Osteocyte (in vitro differentiated cells): ENCODE measurements at places on chromosomes 7 and 10. TPM values are rescaled to one million over a fixed set of nuclear protein-coding genes. Genes with fewer than 3 reads are reported as not detected.

- H3K4me1 ChIP-seq, result peaks cover 52% of the 10 kb centered on the region
- H3K36me3 ChIP-seq, result no peaks in the 10 kb centered on the region
- peak overlapping the region; percentile 97 for H3K27ac ChIP-seq
- DNase-seq, result no peak
- H3K27me3 ChIP-seq, result no peaks in the 10 kb centered on the region
Measured at GRCh38 chr10:100009283-100009792, 409 bp downstream of the DNMBP start.

DNA sequence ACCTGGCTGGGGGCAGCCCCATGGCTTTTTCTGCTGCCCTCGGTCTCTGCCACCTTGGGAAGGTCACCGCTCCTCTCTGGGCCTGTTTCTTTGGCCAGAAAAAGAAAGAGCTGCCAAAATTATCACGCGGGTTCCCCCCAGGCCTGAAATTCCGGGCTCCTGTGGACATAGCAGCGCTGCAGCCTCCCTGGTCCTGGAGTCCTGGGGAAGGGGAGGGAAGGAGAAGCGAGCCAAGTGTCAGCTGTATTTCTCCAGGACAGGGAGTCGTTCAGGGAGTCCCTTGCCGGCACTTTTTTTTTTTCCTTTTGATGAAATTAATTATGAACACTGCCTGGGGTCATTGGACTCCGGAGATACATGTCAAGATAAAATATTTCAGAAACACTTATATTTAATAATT lies 152.3 kb upstream of the GPR26 start:
- no peak overlapping the region for H3K27ac ChIP-seq
- no peaks in the 10 kb centered on the region for H3K27me3 ChIP-seq
- H3K4me1 ChIP-seq, result no peaks in the 10 kb centered on the region
- no peaks in the 10 kb centered on the region for H3K36me3 ChIP-seq
- no peak overlapping the region for H3K4me3 ChIP-seq

DNA sequence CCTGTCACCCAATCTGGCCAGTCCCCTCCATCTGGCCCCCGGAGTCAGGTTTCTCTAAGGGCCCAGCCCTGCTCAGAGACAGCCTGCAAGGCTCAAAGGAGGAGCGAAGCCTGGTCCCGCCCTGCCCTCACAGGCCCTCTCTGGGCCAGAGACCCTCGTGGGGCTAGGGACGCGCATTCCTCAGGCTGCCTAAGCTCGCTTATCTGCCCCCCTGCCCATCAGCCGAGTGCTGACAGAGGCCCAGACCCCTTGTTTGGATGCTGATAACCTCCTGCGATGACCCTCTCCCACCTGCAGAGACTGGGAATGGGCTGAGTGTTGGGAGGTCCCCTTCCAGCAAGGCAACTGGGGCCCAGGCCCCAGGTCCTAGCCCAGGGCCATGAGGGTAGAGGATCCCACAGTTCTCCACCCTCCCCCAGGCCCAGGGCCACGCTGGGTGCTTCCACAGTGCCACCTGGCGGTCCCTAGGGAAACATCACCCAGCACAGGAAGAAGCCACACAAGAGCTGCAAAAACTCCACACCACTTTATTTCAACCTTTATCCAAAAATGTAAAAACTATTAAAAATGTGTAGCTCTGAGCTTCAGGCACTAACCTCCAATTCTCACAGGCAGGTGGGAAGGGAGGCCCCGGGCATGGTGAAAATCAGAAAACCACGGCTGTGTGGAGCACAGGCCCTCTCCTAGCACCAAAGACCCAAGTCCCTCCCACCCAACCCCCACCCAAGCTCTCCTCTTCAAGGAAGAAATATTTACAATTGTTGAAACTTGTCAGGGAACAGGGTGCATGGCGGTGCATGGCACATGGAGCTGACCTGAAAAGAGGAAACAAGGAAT lies 2.2 kb downstream of the NPM3 start:
- H3K27me3 ChIP-seq, result peaks cover 25% of the 10 kb centered on the region
- DNase-seq, result peak; percentile 88
- no peak overlapping the region for H3K27ac ChIP-seq
- peaks cover 11% of the 10 kb centered on the region for H3K36me3 ChIP-seq
- peaks cover 45% of the 10 kb centered on the region for H3K4me1 ChIP-seq

- peaks cover 18% of the 10 kb centered on the region for H3K27me3 ChIP-seq
- no peaks in the 10 kb centered on the region for H3K36me3 ChIP-seq
- no peak overlapping the region for H3K4me3 ChIP-seq
- H3K27ac ChIP-seq, result peak overlapping the region; percentile 29
Measured at GRCh38 chr10:13560597-13560996, 26.2 kb upstream of the PRPF18 start.

Gene LRMDA
- 0.19 and 1.3 TPM in 2 replicates for total RNA-seq

GRCh38 chr7:102254521-102254920 lies 32.1 kb upstream of the SH2B2 start:
- H3K4me1 ChIP-seq, result no peaks in the 10 kb centered on the region
- peaks cover 14% of the 10 kb centered on the region for H3K36me3 ChIP-seq
- no peaks in the 10 kb centered on the region for H3K27me3 ChIP-seq
- no peak for DNase-seq

GRCh38 chr10:97705006-97705670 lies 8.4 kb upstream of the MARVELD1 start:
- no peaks in the 10 kb centered on the region for H3K36me3 ChIP-seq
- DNase-seq, result no peak
- H3K27me3 ChIP-seq, result no peaks in the 10 kb centered on the region
- H3K4me1 ChIP-seq, result peaks cover 16% of the 10 kb centered on the region
- no peak overlapping the region for H3K27ac ChIP-seq

DNA sequence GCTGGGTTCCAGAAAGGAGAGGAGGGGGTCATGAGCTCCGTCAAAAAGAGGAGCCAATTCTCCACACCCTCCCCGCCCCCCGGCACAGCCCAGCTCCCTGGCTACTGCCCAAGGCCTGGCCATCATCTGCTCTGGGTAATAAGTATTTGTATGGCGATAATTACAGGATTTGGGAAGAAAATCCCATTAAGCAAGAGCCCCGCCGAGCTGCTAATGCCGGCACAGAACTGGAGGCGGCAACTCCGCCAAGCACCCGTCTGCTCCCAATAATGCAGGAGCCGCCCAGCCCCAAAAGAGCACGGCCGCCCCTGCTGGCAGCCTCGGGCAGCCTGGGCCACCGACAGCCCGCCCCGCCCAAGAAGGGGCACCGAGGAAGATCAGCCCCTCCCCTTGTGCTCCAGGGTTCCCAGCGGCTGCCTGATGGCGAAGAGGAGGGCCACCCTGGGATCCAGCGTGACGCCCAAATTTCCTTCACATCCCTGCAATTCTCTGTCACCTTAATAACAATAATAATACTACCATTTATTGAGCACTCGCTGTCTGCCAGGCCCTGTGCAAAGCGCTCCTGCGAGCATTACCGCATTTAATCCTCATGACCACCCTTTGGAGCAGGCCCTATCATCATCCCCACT lies 5.9 kb downstream of the SLIT1 start:
- H3K27ac ChIP-seq, result no peak overlapping the region
- no peak overlapping the region for H3K4me3 ChIP-seq
- no peak for DNase-seq
- H3K36me3 ChIP-seq, result no peaks in the 10 kb centered on the region
- H3K4me1 ChIP-seq, result peaks cover 3% of the 10 kb centered on the region

DNA sequence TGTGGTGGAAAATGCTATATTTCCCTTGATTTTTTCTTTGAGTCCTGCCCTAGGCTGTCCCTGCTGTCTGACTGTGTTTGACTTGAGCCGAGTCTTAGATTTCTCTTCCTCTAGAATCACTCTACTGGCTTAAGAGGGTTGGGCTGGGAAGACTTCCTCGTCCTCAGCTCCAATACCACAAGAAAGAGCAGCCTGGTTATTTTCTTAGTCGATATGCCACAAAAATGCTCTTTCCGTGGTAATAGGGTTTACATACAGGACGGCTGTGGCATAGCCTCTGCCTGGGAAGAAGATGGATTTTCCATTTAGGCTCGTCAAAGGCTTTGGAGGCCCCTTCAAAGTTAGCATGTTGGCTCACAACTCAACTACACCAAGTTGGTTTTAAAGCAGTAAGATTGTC lies 212.0 kb upstream of the IGFBP3 start:
- H3K36me3 ChIP-seq, result peaks cover 2% of the 10 kb centered on the region
- peaks cover 31% of the 10 kb centered on the region for H3K4me1 ChIP-seq
- no peak for DNase-seq
- H3K27me3 ChIP-seq, result no peaks in the 10 kb centered on the region
- H3K4me3 ChIP-seq, result no peak overlapping the region

GRCh38 chr7:94996369-94996768 lies 89.0 kb downstream of the PPP1R9A start:
- peaks cover 6% of the 10 kb centered on the region for H3K4me1 ChIP-seq
- H3K36me3 ChIP-seq, result no peaks in the 10 kb centered on the region
- H3K27me3 ChIP-seq, result no peaks in the 10 kb centered on the region
- no peak overlapping the region for H3K4me3 ChIP-seq

Gene PTPRZ1
- 0.38 TPM in 1 of 2 replicates, not detected in the other for total RNA-seq

- H3K27ac ChIP-seq, result no peak overlapping the region
- no peak overlapping the region for H3K4me3 ChIP-seq
- DNase-seq, result no peak
- no peaks in the 10 kb centered on the region for H3K36me3 ChIP-seq
Measured at GRCh38 chr7:15845868-15846267, 159.4 kb upstream of the MEOX2 start.

- peaks cover 14% of the 10 kb centered on the region for H3K4me1 ChIP-seq
- DNase-seq, result peak; percentile 92
- peaks cover 17% of the 10 kb centered on the region for H3K27me3 ChIP-seq
Measured at GRCh38 chr10:1420661-1421362, 316.5 kb downstream of the ADARB2 start.
